COLO829 (cell line): ENCODE measurements at places on chromosomes 16 and 17.
A peak's percentile ranks its signal among the peaks of the same experiment; 100 is the strongest.

- DNase-seq, result no peak
Measured at GRCh38 chr17:61942085-61942484, 14.3 kb upstream of the INTS2 start.

DNA sequence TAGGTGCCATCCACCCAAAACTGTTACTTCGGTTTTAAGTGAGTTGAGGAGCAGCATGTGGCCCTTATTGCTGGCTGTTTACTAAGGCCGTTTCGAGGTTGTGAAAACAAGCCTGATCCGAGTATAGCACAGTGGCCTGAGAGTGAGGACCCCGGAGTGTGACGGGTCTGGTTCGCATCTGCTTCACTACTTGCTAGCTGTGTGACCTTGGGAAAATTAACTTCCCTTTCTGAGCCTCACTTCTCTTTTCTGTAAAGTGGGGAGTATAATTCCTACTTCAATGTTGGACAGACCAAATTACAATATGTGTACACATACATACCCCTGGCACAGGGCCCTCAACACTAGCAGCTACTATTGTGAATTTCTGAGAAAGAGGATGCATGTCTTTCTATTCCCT, 11.7 kb upstream of the HEATR6 start:
- DNase-seq, result no peak

GRCh38 chr16:12002447-12003006, 26.0 kb downstream of the SNX29 start:
- DNase-seq, result peak; percentile 86

DNA sequence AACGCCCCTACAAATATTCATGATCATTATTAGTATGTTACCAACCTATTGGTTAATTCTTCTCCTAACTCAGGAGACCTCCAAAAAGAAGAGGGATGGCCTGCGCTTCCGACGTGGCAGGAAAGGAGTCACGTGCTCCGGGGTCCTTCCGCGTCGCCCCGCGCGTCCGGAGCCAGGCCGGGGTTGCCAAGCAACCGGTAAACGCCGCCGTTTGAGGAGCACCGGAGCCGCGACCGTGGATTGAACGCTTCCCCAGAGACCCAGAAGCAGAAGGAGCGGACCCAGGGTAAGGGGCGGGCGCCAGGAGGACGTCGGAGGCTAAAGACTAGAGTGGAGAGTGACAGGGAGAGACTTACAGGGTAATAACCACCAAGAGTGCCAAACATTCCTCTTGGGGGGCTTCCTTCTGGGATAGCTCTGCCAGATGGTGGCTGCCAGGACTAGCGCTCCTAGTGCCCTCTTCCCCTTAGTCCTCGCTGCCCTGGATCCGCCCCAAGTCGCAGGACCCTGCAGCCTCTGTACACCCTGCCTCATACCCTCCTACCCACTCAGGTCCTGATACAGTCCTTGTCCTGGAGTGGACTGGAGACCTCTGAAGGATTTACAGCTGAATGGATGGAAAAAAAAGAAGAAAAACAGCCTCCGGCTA, at the start of gene DNAI2:
Gene DNAI2 (plus strand): TSS at position 175 of the 649 bp plus-strand sequence. CDS start 7,584 bp downstream, outside the sequence.
- no peak for DNase-seq

GRCh38 chr16:27918755-27919154, 144.8 kb downstream of the GSG1L start:
- no peak for DNase-seq

DNA sequence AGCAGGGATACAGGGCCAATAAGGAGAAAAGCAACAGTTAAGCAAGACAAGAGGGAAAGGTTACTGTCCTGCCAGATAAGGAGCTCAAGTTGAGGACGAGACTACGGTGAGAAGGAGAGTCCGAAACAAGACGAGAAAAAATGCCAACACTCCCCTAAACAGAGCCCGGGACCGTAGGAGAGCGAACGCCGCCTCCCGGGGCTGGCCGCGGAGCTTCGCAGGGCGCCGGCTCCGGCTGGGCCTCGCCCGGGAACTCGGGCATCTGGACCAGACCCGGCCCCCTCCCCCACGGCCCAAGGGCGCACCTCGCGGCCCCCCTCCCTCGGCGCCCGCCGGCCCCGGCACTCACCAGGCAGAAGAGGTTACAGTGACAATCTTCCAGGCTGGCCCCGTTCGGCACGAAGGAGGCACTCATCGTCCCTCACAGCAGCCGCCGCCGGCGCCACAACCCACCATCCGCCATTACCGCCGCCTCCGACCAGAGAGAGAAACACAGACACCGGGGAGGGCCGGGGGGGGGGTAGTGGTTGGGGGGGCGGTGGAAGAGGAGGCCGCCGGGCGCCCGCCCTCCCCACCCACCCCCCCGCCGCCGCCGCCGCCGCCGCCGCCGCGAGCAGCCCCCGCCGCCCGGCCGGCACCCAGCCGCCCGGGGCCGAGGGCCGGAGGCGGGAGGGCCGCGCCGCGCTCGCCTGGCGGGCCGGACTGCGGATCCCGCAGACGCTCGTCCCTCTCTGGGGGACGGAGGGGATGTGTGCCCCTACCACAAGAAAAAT, at the start of gene MED13:
Gene MED13 (minus strand): TSS at position 488 of the 773 bp plus-strand sequence. CDS start 73 bp downstream, at position 415.
- peak; percentile 8 for DNase-seq

DNA sequence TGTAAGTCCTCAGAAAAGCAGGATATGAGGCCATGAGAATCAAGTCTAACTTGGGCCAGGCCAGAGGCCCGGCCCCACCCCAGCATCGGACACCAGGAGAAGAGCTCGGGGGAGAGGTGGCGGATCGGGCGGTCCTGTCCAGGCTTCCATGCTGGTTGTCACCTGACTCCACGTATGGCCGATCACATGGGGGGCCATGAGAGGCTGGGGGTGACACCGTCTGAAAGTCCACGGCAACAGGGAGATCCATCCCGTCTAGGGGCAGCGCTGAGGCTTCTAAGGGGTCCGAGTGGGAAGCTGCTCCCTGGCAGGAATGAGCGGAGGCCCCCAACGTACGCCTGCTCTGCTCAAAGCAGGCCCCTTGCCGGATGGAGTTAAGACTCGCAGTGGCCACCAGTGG, 25.8 kb downstream of the ENGASE start:
- no peak for DNase-seq
